ENCODE measurements at places on chromosomes 12 and 14.

DNA sequence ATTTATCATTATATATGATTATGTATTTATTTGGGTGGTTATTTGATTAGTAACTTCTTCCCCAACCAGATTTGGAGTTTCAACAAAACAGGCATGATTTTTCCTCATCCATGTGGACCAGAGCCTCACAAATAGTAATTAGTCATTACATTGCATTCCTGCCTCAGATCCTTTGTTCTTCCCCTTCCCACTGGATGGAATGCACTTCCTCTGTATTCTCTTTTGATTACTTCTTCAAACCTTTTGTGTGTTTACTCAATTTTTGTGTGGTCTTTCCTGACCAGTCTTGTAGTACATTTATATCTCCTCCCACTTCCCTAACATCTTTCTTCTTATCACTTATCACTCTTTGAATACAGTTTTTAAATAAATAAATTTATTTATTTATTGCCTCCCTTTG, 15.5 kb downstream of the SYT1 start:
- DNase-seq: no peak

GRCh38 chr12:27814411-27814810, 34.4 kb upstream of the MANSC4 start:
- DNase-seq: no peak

DNA sequence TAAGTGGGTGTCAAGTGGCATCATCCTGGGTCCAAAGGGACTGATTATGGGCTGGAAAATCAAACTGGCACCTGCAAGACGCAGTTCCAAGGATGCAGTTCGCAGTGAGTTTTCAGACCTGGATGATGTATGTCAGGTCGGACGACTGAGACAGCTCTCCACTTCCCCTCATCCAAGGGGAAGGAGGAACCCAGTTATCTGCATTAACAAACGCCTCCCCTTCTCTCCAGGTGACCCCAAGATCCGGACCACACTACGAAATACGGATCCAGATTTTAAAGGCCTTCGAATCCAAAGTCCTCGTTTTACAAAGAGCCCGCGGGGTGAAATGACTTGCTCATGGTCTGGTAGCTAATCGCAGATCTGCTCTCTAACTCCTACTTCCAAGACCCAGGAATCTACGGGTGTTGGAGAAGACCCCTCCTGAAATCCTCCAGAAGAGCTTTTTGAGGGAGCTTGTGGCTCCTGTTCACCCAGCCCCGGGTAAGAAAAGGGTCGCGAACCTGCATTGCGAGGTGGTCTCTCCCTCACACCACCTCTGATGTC, 460 bp upstream of the SYNE2 start:
- no peak for DNase-seq

DNA sequence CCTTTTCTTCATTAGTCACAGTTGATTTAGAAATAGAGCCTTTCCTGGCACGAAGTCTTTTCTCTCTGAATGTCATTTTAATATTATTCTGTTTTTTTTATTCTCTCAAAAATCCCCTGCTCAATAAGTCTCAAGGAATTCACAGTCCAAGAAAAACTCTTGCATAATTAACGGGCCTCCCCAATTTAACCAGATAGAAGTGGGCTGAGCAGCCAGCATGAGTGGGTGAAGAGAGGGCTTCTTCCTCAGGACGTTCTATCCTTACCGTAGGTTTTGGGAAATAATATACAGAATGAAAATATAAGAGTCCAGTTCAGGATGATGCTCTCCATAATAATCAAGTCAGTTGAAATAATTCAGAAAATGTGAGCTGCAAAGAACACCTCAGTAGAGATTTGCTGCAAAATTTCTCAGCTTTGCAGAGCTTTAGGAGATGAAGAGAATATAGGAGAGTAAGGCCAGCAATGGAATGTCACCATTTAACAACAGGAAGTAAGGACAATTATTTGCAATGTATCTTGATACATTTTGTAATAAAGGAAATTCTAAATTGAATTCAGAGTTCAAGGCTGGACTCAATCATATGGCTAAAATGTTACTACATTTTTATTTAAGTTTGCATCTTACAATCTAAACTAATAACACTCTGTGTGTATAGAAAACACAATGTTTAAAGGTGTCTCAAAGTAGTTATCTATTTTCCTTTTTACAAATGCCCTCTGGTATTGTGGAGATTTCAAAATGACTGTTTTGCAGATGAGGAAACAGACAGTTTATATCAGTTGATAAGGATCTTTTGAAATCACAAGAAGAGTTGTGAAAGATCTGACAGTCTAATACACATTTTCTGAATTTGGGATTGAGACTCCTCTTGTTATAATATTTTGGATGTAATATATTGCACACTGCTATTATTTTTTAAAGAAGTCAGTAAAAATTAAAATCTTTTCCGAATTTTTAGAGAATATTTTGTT, 1724.1 kb upstream of the SEL1L start:
- DNase-seq: no peak

GRCh38 chr14:104664107-104664506, 25.3 kb upstream of the INF2 start:
- DNase-seq: no peak

DNA sequence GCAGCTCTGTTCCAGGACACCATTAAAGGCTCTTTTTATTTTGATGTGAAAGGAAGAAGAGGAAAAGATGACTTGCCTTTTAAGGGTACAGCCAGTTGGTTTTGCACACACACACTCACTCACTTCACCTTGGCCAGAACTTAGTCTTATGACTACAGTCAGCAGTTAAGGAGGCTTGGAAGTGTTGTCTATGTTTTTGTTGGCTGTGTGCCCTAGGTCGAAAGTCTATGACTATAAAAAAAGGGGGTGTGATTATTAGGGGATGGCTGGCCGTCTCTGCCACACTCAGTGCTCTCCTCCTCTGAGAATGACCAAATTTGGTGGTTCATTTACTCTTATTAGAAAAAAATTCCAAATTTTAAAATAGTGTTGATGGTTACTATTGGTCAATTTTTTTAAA, 139.5 kb upstream of the OTX2 start:
- DNase-seq: no peak

- DNase-seq: no peak
Measured at GRCh38 chr14:103001226-103001625, 56.1 kb downstream of the CDC42BPB start.

GRCh38 chr12:52387859-52388258, 2.4 kb upstream of the KRT84 start:
- no peak for DNase-seq

DNA sequence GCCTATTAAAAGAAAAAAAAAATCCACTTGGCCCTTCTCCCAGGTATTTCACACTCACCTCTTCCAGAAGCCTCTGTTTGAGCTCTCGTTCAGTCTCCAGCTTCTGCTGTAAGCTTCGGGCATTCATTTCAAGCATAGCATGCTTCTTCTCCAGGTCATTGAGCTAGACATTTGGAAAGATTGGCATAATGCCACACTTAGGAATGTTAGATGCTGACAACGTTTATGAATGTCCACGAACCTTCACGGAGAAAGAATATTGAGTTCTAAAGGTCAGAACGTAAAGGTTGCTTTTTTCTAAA, 60.5 kb downstream of the PRKAB1 start:
- no peak for DNase-seq

GRCh38 chr12:82326905-82327503, 31.2 kb downstream of the CCDC59 start:
- DNase-seq: peak; percentile 3

DNA sequence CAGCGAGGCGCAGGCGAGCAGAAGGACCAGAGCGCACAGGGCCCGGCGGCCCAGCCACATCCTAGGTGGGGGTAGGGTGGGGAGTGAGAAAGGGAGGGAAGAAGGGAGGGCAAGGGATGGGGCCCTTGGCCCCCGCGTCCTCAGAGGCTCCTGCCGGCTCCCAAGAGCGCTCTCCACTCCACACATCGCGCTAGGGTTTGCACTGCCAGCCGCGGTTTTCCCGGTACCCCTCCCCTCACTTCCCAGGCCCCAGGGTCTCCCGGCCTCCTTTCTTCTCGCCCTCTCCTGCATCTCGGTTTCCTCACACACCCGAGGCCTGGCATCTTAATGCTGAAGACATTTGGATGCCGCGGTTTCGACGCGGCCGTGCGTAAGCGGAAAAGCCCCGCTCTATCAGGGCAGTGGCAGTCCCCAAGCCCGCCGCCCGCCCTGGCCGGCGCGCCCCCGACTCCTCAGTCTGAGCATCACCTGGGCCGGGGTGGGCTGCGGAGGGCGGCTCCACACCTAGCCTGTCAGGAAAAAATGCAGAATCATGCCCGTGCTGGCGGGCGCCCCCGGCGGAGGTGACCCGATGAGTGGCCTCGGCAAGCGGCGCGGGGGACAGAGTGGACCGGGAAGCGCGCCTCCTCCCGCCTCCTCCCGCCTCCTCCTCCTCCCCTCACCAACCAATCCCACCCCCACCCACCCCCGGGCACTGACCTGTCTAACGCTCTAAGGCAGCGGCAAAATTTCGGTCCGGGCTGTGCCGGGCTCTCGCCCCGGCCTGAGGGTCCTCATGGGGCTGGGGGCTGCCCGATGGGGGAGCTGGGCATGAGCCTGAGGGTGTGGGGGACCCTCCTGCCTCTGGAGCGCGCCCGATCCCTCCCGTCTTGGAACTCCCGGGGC, 686 bp downstream of the B4GALNT1 start:
- no peak for DNase-seq

GRCh38 chr14:106790189-106791036, 1264.0 kb downstream of the TMEM121 start:
- DNase-seq: peak; percentile 69

DNA sequence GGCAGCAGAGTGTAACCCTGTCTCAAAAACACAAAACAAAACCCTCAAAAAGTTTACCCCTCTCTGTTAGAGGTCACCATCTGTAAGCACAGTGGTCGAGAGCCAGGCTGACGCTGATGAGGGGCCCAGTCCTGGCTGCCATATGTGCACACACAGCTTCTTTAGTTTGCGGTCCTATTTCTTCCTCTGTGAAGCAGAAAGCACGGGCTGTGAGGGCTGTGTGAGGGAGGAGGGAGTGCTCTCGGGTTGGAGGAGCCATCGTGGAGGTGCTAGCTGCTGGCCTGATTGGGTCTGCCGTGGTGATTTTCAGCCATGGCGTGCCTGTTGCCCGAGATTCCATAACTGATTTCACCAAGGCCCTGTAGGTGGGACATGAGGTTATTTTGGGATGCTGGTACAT, 3.5 kb downstream of the ULK1 start:
- DNase-seq: no peak

DNA sequence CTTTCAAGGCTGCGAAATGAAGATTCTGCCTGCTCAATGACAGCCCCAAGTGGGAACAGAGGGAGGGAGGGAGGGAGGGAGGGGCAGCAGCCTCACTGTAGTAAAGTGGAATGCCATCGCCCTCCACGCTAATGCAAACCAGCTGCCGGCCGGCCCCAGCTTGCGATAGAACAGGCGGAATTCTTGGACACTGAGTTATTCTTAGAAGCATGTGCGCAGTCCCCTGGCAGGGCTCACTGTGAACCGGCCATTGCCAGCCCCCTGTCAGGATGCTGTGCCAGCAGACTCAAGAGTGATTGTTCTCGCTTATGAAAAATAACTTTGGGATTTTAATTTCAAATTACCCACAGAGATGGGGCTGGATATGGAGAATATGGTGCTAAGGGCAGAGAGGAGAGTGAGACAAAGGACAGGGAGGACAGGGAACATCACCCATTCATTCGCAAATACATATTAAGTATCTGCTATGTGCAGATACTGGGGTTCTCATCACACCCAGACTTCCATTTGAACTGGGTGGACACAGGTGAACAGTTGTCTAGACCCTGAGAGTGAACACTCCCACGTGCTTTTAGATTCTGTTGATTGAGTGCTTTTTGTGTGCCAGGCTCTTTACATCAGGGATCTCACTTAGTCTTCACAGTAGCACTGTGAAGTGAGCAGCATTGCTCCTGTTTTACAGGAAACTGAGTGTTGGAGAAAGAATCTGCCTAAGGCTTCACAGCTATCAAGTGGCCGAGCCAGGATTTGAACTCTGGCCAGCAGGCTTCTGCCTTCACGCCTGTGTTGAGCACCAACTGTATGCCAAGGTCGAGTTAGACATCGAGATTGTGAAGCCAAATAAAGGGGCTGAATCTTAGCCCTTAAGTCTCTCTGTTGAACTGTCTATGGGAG, 192.9 kb downstream of the C12orf75 start:
- no peak for DNase-seq

DNA sequence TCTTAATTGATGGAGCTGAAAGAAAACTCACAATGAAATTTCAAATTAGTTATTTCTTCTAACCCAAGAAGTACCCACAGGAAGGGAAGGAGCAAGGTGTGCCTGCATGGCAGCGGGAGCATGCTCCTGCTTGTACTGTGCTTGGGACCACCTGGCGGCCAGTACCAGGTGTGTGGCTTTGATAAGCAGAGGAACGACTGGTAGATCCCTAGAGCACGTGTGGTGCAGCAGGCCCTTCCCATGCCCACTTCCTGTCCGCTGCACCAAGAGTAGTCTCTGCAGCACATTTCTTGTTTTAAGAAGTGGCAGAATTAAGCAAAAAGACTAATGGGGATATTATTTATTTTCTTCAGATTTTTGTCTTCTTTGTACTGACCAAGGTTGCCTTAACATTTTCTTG, 122.3 kb upstream of the ATF1 start:
- no peak for DNase-seq

GRCh38 chr12:62694632-62695031, 228.0 kb downstream of the MON2 start:
- no peak for DNase-seq

- no peak for DNase-seq
Measured at GRCh38 chr14:35444104-35444503, 39.6 kb upstream of the NFKBIA start.

DNA sequence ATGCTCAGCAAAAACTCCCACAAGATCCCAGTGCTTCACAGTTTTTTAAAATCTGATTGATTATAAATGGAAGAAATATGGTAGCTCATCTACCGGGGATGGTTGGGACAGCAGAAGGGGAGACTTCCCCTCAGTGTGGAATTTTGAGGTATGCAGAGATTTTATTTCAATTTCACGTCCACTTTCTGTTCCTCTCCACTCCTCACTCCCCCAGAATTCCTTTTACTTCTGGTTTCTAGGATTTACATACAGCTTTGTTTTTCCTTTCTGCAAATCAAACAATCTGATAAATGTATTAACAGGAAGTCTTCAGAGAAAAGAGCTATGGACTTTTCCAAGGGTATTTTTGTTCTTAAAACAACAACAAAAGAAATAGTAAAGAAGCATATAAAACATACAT, 181.5 kb upstream of the ARHGAP5 start:
- DNase-seq: no peak

GRCh38 chr14:99604766-99605298, 825 bp upstream of the CCDC85C start:
- no peak for DNase-seq

DNA sequence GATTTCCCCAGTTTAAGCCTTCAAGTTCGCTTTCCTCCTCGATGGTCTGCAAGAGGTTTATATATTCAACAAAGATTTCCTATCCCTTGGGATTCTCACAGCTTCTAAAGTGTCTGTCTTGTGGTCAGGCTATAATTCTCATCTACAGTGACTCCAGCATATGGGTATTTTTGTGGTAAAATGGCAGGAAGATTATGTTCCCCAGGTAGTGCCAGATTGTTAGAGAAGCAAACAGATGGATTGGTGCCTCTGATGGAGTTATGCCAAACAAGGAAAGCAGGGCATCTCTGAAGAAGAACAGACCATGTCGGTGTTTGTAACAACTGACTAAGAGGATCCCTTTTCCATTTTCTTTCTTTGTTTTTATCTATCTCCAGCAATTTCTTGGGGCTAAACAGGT, 5.5 kb upstream of the CCDC175 start:
- no peak for DNase-seq

- DNase-seq: no peak
Measured at GRCh38 chr12:79127271-79127751, 262.7 kb downstream of the SYT1 start.

Measured in CD4-positive, alpha-beta T cell treated with Interleukin-21 for 1 hour (primary cell).